Lower lobe of right lung (tissue), 2 donors: ENCODE measurements at places on chromosomes 4 and X.

GRCh38 chr4:38461342-38461741 lies 202.7 kb upstream of the KLF3 start:
- no peak for DNase-seq
- no peak overlapping the region for H3K4me3 ChIP-seq
- no peaks in the 10 kb centered on the region for H3K4me1 ChIP-seq
- H3K27ac ChIP-seq = no peak overlapping the region

DNA sequence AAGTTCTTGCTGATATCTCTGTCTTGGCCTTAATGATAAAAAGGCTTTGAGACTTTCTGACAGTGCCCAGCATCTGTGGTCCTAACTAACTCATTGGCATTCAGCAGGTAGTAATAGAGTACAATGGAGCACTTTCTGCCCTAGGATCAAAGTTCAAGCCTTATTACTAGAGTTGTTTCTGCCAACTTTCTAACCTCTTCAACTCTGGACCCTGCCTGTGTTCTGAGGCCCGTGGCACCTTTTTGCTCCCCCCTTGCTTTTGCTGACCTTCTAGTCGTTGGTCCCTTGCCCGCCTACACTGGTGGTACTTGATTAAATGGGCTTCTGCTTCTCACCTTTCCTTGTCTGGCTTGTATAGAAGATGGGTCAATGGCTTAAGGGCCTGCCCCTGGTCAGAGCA lies 126.3 kb downstream of the PPARGC1A start:
- H3K4me1 ChIP-seq = no peaks in the 10 kb centered on the region
- no peak overlapping the region for H3K4me3 ChIP-seq
- no peak for DNase-seq
- H3K36me3 ChIP-seq = no peaks in the 10 kb centered on the region
- H3K27ac ChIP-seq = no peak overlapping the region
- no peaks in the 10 kb centered on the region for H3K27me3 ChIP-seq

DNA sequence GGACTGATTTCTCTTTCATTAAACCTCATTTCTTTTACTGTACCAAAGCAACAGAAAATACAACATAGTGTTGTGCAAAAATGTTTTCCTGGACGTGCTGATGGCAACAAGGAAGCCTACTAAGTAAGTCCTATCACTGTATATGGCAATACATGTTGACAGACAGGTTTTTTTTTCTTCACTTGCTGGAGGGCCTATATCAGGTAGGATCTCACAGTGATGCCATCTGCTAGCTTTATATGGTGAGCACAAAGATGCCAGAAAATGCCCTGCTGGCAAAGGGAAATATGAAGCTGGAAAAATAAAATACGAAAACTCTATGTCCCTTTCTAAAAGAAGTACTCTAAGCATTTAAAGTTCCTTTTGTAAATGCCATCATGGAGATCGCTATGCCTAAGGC lies 119.0 kb upstream of the PDLIM3 start:
- no peak overlapping the region for H3K4me3 ChIP-seq
- H3K27ac ChIP-seq = no peak overlapping the region
- H3K4me1 ChIP-seq = peaks cover 9% of the 10 kb centered on the region

DNA sequence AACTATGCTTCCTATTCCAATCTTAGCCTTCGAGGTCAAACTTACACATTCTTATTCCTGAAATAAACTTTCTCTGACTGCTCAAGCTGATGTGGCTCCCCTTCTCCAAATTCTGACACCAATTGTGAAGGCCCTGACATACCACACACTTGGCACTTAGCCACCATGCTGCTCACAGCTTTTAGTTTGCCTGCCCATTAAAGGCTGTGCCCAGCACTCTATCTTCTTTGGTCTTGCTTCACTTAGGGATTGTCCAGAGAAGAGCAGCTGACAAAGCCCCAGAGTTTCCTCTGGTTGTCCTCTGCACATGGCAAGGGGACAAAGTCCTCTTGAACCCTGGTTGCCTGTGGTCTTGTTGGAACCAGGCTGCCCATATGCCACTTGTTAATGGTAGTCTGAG lies 126.1 kb downstream of the ARHGEF9 start:
- peaks cover 6% of the 10 kb centered on the region for H3K36me3 ChIP-seq
- DNase-seq = no peak
- H3K27me3 ChIP-seq = no peaks in the 10 kb centered on the region
- no peak overlapping the region for H3K27ac ChIP-seq
- no peaks in the 10 kb centered on the region for H3K4me1 ChIP-seq
- no peak overlapping the region for H3K4me3 ChIP-seq

- no peak overlapping the region for H3K4me3 ChIP-seq
- H3K27ac ChIP-seq = no peak overlapping the region
- no peak for DNase-seq
- H3K4me1 ChIP-seq = no peaks in the 10 kb centered on the region
Observed at GRCh38 chr4:142065086-142065647, 428.8 kb downstream of the IL15 start.

DNA sequence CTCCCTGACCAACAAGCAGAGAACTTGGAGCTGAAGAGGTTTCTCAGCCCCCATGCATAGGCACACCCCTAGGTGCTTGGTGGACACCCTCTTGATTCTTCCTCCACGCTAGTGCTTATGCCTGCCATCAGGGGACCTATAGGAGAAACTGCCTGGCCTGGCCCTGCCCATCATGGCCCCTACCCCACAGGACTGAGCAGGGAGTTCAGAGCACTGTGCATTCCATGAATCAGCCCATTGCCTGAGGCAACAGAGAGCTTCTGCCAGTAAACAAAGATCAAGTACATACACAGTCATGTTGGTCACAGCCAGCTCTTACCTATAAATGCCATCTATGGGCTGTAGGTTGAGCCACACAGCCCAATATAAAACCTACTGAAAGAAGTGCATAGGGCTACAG lies 99.1 kb upstream of the EDNRA start:
- H3K4me3 ChIP-seq = no peak overlapping the region
- DNase-seq = no peak
- H3K27ac ChIP-seq = no peak overlapping the region
- H3K4me1 ChIP-seq = no peaks in the 10 kb centered on the region
- no peaks in the 10 kb centered on the region for H3K36me3 ChIP-seq

DNA sequence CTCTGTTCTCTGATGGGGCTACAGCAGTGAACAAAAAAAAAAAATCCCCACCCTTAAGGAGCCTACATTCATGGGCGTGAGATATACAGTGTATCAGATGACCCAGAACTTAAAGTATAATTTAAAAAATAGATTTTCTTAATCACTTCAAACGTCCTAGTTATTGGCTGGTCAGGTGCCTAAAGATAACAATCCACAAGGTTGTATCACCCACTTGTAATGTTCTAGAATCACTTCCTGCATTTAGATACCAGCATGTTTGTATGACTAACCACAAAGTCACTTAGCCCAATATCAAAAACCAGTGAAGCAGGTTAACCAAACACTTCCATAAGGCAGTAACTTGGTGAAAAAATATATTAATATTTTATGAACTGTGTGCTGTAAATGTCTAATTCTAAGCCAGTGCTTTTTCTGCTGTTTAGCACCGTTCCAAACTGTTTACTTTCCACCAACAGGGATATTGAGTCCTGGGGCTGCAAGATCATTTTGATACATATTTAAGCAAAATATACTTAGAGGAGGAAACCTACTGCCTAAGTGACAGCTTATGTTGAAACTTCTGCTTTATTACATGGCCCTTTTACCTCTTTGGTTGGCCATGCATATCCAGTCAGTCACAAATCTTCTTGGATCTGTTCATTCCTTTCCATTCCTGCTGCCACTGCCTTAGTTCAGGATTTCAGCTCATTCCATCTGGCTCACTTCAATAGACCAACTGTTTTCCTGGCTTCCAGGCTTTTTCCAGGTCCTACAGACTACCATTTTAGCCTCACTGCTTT lies 43.3 kb downstream of the CD40LG start:
- no peaks in the 10 kb centered on the region for H3K27me3 ChIP-seq
- H3K27ac ChIP-seq = no peak overlapping the region
- no peaks in the 10 kb centered on the region for H3K4me1 ChIP-seq

- peaks cover 29% of the 10 kb centered on the region for H3K4me1 ChIP-seq
- H3K4me3 ChIP-seq = no peak overlapping the region
- no peaks in the 10 kb centered on the region for H3K36me3 ChIP-seq
- no peaks in the 10 kb centered on the region for H3K27me3 ChIP-seq
- no peak for DNase-seq
Observed at GRCh38 chr4:7960790-7961655, 21.4 kb upstream of the AFAP1 start.

DNA sequence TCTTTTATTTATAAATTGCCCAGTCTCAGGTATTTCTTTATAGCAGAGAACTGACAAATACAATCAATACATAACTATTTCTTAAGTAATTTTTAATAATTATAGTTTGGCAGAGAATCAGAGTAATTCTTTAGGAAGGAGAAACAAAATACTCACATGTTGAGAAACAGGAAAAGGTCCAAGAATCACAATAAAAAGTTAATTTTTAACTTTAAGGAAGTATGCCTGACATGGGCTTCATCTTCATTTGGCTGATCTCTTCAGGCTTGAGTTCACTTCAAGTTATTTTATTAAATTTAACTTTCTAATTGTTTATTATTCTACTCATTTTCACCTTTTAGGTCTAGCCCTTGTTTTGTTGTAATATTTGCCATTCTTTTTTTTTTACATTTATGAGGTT lies 36.1 kb upstream of the RNF150 start:
- H3K4me1 ChIP-seq = no peaks in the 10 kb centered on the region
- H3K27me3 ChIP-seq = no peaks in the 10 kb centered on the region
- no peaks in the 10 kb centered on the region for H3K36me3 ChIP-seq
- no peak overlapping the region for H3K4me3 ChIP-seq

DNA sequence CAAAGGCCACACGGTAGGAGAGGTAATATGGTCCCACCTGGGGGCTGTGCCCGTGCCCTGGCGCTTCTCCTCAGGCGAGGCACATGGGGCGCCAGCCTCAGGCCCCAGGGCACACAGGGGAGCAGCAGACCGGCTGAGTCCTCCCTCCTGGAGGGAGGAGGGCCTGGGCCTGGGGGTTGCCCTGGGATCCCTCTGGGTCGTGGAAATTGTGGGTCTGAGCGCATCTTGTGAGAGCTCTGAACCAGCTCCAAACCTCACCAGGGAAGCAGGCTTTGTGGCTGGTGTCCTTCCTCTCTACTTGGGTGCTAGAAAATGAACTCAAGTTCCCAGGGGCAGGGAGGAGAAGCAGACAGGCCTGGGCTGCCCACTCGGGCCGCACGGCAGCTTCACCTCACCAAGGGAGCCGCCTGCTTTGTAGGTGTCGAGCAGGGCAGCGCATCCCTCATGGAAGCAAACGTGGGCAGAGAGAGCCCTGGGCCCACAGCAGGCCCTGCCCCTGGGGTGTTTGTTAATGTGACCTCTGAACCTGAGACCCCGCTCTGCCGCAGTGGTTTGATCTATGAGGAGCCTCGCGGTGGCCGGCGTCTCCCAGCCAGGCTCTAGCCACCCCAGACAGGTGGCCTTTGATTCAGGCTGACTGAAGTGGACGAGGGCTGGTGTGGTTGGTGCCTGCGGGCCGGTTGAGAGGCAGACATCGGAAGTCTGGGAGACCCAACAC lies 10.8 kb downstream of the HTRA3 start:
- H3K36me3 ChIP-seq = no peaks in the 10 kb centered on the region
- peaks cover 25% of the 10 kb centered on the region for H3K4me1 ChIP-seq
- H3K27ac ChIP-seq = no peak overlapping the region
- no peaks in the 10 kb centered on the region for H3K27me3 ChIP-seq
- no peak overlapping the region for H3K4me3 ChIP-seq

DNA sequence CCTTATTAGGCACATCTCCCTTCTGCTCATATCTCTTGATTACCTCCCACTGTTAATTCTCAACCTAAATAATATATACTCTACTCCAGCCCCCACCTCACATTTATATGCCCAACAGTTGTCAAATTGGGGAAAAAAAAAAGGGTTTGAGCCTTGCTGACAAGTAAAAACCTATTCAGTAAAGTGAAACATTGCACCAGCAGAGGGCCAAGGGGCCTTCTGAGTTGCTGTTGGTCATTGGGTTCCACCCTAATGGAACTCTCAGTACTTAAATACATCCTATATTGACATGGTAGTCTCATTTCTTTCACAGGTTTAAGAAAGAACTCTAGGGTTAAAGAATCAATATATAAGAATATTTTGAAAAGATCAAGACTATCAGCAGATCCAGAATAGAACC lies 362.2 kb downstream of the SMARCA1 start:
- H3K4me3 ChIP-seq = no peak overlapping the region
- no peak for DNase-seq
- H3K4me1 ChIP-seq = no peaks in the 10 kb centered on the region
- H3K36me3 ChIP-seq = no peaks in the 10 kb centered on the region

- DNase-seq = no peak
- H3K4me1 ChIP-seq = no peaks in the 10 kb centered on the region
- no peak overlapping the region for H3K27ac ChIP-seq
Observed at GRCh38 chrX:108028854-108029253, 16.0 kb upstream of the VSIG1 start.

DNA sequence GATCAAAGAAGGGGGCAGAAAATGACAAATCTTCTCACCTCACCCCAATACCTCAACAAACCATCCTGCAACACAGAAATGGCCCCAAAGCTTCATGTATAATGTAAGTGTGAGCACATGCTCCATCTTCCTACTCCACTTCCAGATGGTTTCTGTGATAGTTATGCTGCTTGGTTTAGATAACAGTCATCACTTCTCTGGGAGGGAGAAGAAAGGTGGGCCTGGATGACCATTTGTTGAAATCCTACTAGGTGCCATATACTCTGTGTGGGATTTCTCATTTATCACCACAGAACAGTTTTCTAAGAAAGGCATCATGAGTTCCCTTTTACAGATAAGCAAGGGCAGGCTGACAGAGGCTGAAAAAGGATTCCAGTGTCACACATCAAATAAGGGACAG lies 31.3 kb upstream of the NXF3 start:
- no peaks in the 10 kb centered on the region for H3K27me3 ChIP-seq
- no peak overlapping the region for H3K4me3 ChIP-seq
- H3K27ac ChIP-seq = no peak overlapping the region
- no peaks in the 10 kb centered on the region for H3K36me3 ChIP-seq

GRCh38 chrX:109841869-109842579 lies 109.0 kb upstream of the ACSL4 start:
- no peaks in the 10 kb centered on the region for H3K36me3 ChIP-seq
- H3K4me1 ChIP-seq = no peaks in the 10 kb centered on the region
- no peak overlapping the region for H3K27ac ChIP-seq
- no peak for DNase-seq
- no peaks in the 10 kb centered on the region for H3K27me3 ChIP-seq
- no peak overlapping the region for H3K4me3 ChIP-seq
